Omental fat pad (tissue), 4 donors: ENCODE measurements at places on chromosomes 1 and 21. TPM values are rescaled to one million over a fixed set of nuclear protein-coding genes. Genes with fewer than 3 reads are reported as not detected.

- no peak for DNase-seq
Measured at GRCh38 chr1:12546771-12547585, 71.0 kb downstream of the DHRS3 start.

GRCh38 chr1:164380893-164381292 lies 178.1 kb upstream of the PBX1 start:
- DNase-seq: no peak

DNA sequence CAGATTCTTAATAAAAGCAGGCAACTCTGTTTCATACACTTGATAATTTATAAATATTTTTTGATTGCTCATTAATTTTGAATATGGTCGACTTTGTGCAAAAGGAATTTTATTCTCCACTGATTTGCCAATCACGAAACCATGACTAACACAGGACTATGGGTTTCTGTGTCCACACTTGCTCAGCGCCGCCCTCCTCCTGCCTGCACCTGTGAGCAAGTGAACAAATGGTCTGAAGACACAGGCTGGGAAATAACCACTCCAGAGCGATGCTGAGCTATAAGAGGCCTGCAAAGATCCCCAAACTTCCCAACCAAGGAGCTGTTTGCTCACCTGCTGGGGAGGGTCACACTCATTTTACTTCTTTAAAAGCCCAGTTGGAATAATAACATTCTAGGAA lies 19.6 kb downstream of the ABCB10 start:
- DNase-seq: no peak

Gene GPR3
- 1.3 TPM for total RNA-seq

Gene PADI3
- total RNA-seq: not detected
